ENCODE measurements at places on chromosomes 1 and 21.

GRCh38 chr1:199113265-199113869, 474.5 kb downstream of the PTPRC start:
- peak; percentile 66 for DNase-seq

DNA sequence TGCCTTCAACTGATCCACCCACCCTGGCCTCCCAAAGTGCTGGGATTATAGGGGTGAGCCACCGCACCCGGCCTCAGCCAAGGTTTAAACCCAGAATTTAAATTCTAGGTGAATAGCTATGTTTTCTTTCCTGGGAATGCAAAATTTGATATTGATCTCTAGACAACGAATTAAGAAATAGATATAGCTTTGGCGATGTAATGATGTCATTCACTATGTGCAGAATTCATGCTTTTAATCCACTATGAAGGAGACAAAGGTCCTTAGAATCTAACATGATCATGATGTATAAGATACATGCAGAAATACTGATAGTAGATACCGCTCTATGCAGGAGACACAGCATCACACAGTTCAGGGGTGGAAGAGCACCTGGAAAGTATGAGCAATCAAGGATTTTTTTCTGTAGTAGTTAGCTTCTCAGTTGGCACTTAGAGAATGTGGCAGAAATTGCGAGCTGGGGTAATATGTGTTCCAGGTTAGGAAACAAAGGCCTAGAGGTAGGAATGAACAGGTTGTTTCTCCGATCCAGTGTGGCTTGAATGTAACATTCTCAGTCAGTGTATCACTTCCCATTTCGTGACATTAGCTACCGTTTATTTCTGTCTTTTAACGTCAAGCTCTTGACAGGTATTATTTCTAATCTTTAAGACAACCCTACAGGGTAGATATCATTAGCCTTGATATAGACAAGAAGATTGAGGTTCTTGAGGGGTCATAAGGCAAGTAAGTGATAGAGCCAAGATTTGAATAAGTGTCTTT, 3.0 kb upstream of the CEP350 start:
- DNase-seq: no peak

- no peak for DNase-seq
Measured at GRCh38 chr1:158147869-158148268, 32.8 kb upstream of the CD1D start.

GRCh38 chr1:227761621-227762230, 26.5 kb downstream of the SNAP47 start:
- DNase-seq: no peak

DNA sequence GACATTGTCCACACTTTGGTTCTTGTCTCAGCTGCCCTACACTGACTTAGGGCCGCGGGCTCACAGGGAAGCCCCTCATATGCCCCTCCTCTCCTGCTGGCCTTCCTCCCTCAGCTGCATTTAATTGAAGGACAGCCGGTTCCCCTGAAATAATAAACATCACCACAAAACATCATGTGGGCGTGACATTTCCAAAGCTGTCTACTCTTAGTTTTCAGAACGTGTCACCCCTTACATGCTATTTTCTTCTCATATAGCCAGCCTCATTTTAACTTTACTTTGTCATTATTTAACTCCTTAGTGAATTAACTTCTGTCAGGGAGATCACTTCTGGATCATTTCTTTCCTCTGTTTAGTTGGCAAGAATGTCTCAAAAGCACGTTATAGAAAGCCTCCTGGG, 103.2 kb downstream of the COLGALT2 start:
- no peak for DNase-seq

DNA sequence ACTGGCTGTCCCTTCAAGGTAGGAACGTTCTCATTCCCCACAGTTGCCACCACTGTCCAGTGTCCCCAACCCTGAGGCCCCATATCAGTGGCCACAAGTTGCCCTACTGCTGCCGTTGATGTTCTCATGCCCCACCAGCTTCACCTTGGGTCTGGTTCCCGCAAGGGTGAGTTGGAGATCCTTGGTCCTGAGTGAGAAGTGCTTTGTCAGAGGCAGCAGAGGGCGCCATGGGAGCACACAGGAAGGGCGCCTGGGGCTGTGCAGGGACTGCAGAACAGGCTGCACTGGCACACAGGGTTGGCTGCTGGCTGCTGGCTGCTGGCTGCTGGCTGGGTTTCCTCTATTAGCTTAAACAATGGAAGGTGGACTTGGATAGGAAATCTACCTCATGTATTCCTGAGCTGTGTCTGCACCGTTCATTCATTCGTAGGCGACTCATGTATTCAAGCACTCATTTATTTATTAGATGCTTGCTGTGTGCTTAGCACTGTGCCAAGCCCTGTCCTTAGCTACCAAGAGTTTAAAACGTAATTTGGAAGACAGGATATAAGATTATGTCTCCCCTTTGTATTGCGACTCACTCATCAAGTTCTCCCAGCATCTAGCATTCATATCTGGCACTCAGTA, 2.1 kb upstream of the S100A9 start:
- peak; percentile 30 for DNase-seq
